ENCODE measurements at places on chromosomes 4 and X.

GRCh38 chr4:92305148-92305877, 1.5 kb downstream of the GRID2 start:
- no peak for DNase-seq

- DNase-seq: no peak
Measured at GRCh38 chr4:179353786-179354185, 1911.5 kb upstream of the AGA start.

GRCh38 chr4:1500231-1500965, 94.2 kb upstream of the NKX1-1 start:
- DNase-seq: no peak

DNA sequence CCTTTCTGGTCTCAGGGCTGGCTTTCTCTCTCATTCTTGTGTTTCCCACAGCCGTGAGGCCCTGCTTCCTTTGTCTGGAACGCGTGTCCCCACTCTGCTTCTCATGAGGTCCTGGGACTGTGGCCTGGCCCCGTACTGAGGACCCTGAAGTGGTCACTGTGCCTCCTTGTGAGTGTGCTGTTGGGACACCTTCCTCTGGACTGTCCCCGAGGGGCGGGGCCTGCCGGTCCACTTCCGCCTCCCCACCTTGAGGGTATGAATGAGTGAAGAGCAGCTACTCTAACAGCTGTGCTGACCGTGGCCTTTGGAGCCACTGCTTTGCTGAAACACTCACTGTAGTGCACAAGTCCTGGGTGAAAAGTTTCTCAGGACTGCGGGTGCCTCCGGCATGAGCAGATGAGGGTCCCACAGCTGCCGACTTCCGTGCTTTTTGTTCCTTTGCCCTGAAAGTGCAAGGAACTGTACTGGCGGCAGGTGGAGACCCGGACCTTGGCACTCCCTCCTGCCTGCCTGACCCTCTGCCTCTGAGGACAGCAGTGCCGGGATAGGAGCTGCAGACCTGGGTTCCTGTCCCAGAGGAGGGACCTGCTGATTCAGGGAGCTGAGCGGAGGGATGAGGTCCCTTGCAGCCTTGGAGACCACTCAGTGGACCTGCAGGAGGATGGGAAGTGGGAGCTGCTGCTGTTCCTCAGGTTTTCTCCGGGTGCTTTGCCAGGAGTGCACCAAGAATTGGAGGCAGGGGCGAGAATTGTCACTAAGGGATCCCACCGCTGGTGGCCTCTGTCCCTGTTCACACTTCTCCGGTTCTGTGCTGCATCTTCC, 38.0 kb downstream of the HTT-AS start:
- DNase-seq: no peak

DNA sequence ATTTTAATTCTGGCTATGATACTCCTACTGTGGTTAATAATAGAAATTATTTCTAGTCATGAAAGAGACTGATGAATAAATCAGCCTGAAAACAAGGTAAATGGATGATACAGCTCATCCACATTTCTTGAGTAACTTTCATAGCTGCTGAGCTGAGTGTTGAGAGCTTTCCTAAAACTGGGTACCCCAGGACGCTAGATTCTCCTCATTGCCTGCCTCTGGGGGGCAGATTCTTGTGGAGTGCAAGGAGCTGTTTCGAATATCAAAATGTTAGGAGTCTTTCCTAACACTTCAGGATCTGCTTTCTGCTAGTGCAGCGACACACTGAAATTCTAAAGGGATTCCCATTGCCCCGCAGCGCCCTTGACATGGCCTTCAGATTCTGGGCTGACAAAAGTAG, 2.1 kb downstream of the MND1 start:
- no peak for DNase-seq

GRCh38 chr4:166625018-166625637, 609.2 kb downstream of the SPOCK3 start:
- no peak for DNase-seq

DNA sequence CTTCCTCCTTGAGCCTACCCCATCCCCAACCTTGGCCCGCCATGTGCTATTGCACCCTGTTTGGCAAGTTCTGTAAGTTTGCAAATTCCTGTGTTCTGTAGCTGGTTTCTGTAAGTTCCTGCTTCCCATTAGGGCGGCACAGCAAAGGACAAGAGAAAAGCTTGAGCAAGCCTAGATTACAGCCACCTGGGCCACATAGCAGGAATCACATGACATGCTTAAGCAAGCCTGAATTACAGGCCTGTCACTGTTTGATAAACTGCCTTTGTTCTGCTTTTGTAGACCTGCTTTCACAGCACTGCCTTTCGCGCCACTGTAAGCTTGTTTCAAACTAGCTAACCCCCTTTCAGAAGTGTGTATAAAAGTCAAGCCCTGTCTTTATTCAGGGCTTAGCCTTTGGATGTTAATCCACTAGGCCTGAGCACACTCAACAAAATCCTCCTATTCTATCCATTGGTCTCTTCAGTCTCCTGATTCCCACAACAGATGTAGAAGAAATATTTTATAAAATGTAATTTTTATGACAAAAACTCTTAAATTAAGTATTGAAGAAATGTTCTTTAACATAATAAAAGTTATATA, 906.8 kb upstream of the NDST4 start:
- no peak for DNase-seq

GRCh38 chrX:39144323-39144722, 343.1 kb downstream of the MID1IP1 start:
- no peak for DNase-seq

DNA sequence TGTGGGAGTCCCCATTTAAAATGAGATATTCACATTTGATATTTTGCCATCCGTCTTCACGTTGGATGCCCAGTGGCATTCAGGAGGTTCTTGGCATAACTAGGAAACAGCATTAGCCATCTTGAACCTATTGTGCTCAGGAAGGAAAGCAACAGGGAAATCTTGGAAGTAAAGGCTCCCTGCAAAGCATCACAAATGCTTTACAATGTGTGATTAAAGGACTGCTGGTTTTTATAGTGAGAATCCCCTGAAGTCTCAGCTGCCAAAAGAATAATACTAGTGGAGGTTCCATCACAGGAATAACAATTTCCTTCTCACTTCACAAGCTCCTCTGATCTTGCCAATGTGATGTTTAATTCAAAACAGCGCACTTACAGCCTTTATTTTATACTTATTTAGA, 49.7 kb upstream of the NPNT start:
- DNase-seq: no peak

GRCh38 chr4:73852771-73853170, 325 bp upstream of the PF4V1 start:
- no peak for DNase-seq

GRCh38 chr4:41638203-41638602, 100.2 kb downstream of the LIMCH1 start:
- no peak for DNase-seq

DNA sequence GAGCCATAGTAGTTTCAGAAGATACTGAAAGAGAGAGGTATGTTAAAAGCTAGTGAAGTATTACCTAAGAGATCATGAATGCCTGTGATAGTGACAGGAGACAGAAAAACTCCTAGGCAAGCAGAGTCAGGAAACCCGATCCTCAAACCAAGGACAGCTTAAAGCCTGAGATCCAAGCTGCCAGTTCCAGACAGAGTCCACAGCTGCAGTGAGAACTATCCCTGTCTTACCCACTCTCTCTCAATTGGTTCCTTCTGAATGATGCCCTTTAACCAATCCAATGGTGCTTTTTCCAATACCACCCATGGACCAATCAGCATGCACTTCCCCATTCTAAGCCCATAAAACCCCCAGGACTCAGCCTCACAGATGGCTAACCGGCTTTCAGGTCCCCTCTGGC, 90.4 kb upstream of the PCDH10 start:
- no peak for DNase-seq

DNA sequence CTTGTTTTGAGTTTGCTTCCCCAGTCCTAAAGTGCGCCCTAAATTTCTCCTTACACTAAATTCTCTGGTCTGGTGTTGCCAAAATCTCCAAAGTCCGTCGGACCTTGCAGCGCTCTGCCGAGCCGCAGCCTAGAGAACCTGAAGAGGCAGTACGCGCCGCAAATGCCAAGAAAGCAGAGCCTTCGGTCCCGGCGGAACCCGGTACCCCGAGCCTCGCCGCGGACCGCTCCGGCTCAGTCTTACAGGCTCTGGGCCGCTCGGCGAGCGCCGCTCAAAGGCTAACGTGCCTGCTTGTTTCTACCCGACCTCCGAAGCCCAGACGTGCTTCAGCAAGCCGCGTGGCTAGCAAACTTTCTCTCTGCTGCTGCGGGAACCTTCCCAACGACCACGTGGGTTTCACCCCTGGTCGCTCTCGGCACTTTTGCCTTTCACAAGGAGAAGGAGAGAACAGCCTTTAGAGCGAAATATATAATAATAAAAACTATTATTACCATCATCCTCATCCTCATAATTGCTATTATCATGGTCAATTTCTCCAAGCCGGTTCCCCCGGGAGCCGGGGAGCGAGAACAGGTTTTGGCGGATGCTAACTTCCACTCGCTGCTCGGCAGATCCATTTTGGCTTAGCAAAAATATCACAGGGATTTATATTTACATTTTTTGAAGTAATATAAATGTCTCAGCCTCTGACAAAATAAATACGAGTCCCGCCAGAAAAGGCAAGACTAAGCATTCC, 2.2 kb upstream of the HTR2C start:
- no peak for DNase-seq

GRCh38 chrX:44843318-44843702, 511 bp upstream of the DUSP21 start:
- DNase-seq: no peak

DNA sequence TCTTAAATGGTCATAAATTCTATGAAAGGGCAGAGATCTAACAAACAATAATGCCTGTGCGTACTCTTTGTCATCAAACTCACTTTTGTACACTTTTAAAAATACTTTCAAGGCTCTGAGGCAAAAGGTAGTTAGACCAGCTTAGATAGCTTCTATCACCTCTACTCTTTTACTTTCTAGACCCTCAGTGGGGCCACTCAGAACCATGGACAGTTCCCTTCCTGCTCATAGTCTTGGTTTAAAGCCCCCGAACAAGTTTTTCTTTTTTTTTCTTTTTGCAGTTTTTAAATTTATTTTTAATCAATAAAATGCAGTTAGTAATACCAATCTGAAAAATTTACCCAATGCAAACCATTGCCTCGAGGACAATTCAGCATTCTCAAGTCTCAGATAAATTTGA, 460.5 kb upstream of the CNKSR2 start:
- DNase-seq: no peak

DNA sequence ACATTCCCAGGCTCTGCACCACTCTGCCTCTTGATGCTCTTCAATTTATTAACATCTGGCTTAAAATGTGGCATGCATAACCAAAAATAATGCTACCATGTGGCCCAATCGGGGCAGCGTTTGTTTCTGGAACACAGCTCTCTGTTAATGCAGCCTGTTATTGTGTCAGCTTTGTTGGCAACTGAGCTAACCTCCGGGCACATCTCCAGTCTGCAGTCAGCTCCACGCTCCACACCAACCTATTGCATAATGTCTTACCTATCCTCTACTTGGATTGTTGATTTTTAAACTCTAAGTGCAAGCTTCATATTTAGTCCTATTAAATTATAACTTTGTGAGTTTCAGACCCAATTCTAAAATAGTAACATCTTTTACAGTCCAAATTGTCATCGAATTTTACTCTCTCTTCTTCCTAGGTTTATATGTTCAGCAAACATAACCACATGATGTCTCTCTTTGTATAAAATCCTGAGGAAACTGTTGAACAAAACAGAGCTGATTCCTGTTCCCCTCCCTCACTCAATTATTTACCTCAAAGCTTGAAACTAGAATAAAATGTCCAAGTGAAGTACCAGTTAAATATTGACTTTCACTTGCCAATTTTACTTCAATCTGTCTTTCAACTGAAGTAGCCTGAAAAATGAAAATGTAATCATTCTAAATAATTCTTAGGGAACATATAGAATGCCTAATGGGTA, 92.2 kb upstream of the RAPGEF2 start:
- DNase-seq: no peak

- DNase-seq: no peak
Measured at GRCh38 chr4:133483600-133484246, 334.6 kb downstream of the PCDH10 start.

DNA sequence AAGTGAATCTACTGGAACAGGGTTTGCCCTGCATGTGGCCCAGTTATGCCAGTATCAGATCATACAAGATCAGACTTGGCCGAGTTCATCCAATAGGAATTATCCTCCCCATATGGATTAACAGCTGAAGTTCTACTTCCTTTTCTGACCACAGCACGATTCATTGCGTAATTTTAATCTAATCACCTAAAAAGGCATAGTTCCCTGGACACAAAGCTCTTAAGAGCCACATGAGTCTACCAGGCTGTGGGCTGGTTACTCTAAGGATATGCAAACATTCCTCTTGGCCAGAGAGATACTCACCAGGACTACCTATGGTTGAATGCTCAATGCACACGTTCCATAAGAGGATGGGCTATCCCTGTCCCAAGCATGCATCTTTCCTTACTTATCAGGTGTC, 46.9 kb downstream of the CHST7 start:
- DNase-seq: no peak

DNA sequence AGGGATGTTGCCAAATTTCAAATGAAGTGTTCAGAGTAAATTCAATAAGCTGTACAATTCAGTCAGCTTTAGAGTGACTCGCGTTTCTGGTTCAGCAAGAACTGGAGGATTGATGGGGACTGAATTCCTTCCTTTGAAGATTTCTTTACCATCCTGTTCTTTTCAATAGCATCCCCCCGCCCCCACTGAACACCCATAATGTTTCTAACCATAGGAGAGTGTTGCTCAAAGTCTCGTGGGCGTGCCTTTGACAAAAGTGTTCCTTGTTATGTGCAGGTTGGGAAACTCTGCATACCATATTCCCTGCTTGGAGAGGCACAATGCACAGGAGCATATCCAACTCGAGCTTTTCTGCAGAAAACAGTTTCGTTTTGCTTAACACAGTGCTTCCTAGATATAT, 323.5 kb upstream of the CASK start:
- no peak for DNase-seq

GRCh38 chr4:151677193-151677592, 83.6 kb downstream of the GATB start:
- DNase-seq: no peak

- DNase-seq: no peak
Measured at GRCh38 chr4:17117746-17118145, 219.3 kb upstream of the LDB2 start.

DNA sequence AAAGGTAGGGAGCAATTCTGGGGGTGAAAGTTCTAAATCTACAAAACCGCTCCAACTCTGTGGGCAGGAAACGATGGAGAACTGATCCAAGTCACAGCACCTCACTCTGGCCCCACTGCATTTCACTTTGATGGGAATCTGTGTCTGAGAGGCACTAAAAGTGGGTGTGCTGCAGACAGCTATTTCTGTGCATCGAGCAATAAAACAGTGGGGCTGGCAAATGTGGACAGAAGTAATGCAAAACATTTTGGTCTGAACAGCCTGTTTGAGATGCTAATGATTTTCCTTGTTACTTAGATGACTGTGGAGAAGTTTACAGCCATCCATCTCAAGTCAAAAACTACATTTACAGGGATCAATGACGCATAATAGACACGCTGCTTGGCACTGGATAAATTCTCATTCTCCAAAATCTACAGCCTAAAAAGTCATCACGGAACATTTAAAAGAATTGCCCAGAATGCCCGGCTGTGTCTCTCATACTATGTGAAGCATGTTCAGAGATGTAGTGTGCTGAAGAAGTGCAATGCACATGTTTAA, 1671.6 kb upstream of the TENM3 start:
- no peak for DNase-seq

GRCh38 chrX:48826135-48826875, at the start of gene ERAS:
TSS of gene ERAS (plus strand) at chrX:48826513. CDS start at chrX:48829124, 2,611 bp downstream.
- DNase-seq: no peak

- DNase-seq: no peak
Measured at GRCh38 chr4:85084371-85085094, 118.0 kb upstream of the WDFY3 start.

- DNase-seq: no peak
Measured at GRCh38 chr4:6275351-6275750, 5.7 kb downstream of the WFS1 start.

- no peak for DNase-seq
Measured at GRCh38 chr4:140702096-140702757, 54.0 kb downstream of the TBC1D9 start.

Data from activated CD4-positive, CD25-positive, alpha-beta regulatory T cell treated with anti-CD3 and anti-CD28 coated beads, Interleukin-2, amount 50 U/mL, for 16 hours (primary cell).